ENCODE measurements at places on chromosomes 3 and 15.
A peak's percentile ranks its signal among the peaks of the same experiment; 100 is the strongest.

DNA sequence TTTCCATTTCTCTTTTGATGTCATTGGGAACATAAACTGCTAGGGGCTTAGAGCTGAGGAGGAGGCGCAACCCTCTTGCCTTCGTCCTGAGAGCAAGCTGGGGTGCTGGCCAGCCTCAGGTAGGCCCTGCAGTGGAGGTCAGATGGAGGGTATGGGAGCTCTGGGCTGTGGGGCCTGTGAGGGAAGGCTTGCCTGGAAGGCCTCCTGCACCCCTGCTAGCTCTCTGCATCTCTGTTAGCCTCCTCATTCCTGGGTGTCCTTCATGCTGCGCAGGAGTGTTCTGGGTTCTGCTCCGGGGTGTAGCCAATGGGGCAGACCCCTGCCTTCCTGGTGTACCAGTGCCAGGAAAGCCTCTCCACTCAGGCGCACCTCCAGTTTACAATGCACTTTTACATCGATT, 11.8 kb downstream of the GP5 start:
- DNase-seq, result no peak

DNA sequence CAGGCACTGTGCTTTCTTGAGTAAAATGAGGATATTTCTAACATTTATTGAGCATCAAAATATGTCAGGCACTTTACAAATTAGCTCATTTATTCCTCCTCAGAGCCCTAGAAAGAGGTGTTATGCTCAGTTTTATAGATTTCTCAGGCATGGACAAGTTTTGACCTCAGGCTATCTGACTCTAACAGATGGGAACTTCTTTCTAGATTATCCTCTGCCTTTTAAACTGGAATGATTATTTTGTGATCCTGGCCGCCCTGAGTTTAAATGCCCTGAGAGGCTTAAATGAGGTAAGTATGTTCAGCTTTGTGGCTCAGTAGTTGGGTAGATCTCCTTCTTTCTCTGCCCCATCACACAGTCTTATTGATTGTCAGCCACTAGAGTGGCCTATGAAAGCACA, 32.3 kb upstream of the ATP1B3 start:
- DNase-seq, result no peak

- DNase-seq, result no peak
Observed at GRCh38 chr3:17089314-17089700, 204.6 kb downstream of the PLCL2 start.

GRCh38 chr15:29942143-29942542, 119.9 kb upstream of the TJP1 start:
- DNase-seq, result no peak

GRCh38 chr15:31332681-31333071, 6.0 kb downstream of the KLF13 start:
- no peak for DNase-seq

GRCh38 chr3:69560818-69561217, 174.9 kb upstream of the FRMD4B start:
- no peak for DNase-seq

DNA sequence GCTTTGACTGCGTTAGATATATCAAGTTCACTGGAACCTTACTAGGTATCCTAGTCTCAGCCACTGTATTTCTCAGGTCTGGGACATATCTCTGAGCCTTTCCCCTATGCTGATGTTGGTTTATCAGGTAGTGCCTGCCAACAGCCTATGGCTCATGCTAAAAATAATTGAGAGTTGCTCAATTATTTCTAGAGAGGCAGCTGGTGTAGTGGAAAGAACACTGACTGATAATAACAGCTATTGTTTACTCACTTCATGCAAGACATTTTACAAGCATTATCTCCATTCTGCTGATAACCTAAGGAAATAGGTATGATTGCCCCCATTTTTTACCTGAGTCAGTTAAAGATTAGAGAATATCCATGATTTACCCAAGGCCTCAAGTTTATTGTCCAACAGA, 231.4 kb downstream of the LRRN1 start:
- DNase-seq, result no peak

GRCh38 chr3:151864423-151865101, 8.9 kb upstream of the SUCNR1 start:
- no peak for DNase-seq

- peak; percentile 47 for DNase-seq
Observed at GRCh38 chr15:81023483-81024264, 23.0 kb downstream of the TLNRD1 start.

GRCh38 chr3:132444383-132444782, 27.1 kb downstream of the DNAJC13 start:
- DNase-seq, result no peak

DNA sequence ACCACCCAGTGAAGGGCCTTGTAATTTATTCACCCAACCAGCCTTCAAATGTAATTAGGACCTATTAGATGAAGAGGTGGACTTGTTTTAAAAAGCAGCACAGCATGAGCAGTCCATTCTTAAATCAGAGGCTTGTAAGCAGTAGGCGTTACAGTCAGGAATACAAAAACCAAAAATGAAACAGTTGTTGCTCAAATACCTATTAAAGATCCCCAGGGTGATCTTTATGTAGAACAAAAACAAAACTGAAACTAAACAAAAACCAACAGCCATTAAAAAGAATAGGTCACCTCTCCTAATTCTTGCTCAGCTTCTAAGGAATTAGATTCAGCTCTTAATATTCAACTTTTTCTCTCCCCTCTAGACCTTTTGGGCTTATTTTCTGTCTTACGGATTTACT, 104.9 kb upstream of the ST8SIA2 start:
- DNase-seq, result no peak

DNA sequence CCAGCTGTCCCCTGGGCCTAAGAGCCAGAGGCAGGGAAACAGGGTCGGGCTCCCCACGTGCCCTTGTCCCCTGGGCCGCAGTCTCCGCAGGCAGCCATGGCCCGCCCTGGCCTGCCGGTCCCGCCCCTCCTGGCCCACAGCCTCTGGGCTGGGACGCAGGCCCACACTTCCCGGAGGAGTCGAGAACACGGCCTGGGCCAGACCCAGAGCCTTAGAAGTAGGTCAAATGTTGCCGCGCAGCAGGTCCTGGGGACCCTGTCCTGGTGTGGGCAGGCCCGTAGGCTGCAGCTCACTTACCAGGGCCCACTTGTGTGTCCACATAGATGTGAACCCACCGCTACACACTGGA, 4.3 kb upstream of the MYL3 start:
- no peak for DNase-seq

DNA sequence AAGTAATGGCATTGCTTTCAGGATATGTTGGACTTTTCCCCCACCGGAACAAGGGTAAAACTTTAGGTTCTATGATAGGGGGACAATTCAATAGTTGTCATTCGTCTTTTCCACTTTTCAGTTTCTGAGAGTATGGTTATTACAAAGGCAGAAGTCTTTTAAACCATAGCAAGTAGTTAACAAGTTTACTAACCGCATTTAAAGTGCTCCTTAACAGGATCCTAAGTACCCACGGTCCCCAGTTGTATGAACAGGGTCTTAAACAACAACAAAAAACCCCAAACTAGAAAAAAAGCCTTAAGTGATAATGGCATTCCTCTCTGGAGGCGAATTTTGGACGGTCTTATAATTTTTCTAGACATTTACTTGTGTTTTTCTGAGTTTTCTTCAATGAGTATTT, 831 bp downstream of the IFT57 start:
- no peak for DNase-seq

GRCh38 chr3:186400026-186400425, 38.0 kb upstream of the DGKG start:
- DNase-seq, result no peak

DNA sequence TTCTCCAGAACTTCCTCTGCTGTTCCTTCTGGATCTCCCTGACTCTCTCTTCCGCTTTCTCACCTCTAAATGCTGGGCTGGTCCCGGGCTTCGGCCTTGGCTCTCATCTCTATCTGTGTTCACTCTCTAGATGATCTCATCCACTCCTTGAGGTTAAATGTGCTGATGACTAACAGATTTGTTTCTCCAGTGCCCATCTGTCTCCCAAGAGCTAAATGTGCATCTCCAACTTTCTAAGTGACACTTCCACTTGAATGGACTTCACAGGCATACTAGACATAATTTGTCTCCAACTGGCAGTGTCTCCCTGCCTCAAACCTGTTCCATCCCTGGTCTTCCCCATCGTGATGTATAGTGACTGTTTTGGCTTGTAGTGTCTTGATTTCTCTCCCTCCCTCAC, 95.3 kb downstream of the ITPR1 start:
- no peak for DNase-seq

DNA sequence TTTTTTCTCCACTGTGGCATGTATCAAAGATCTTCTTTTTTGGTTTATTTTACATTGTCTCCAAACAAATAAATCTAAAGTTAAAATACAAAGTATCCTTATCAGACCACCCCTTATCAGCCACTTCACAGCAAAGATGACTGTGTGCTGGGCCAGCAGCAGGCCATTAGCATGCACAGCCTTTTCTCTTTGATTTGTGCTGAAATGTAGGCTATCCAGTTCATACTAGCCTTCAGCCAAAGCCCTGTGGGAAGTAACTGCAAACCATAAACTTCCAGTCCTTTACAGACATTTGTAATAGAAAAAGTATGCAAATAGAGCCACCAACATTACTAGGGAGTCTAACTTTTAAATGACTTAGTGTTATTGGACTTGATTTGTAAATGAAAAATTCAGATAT, 816.3 kb downstream of the FHIT start:
- no peak for DNase-seq

DNA sequence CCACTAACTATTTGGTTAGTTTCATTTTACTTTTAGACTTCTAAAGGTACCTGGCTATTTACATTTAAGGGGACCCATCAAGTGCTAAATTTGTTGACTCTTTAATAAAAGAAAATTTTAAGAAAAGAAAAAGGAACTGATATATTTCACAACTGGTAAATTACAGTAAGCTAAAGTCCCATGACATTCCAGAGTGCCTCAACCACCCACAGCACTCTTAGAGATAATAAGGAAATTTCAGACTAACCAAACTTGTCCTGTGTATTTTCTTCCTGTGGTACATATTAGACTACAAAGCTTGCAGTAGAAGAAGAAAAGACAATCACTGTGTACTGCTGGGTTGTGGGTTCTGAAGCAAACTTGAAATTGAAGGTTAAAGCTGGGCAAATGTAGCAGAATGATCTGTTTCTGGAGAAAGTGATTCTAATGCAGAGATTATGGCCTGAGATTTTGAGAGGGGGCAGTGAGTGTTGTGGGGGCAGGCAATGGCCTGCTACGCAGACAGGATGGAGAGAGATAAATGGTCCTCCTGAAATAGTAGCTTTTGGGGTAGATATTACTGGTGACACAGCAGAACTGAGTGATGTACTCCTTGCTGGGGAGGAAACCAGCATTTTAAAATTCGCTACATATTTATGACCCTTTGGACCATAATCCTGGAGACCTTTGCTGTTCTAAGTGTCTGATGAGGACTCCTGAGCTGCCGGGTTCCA, 24.5 kb upstream of the MFSD1 start:
- DNase-seq, result no peak

- DNase-seq, result no peak
Observed at GRCh38 chr3:195761567-195762248, 40.9 kb downstream of the MUC20 start.

DNA sequence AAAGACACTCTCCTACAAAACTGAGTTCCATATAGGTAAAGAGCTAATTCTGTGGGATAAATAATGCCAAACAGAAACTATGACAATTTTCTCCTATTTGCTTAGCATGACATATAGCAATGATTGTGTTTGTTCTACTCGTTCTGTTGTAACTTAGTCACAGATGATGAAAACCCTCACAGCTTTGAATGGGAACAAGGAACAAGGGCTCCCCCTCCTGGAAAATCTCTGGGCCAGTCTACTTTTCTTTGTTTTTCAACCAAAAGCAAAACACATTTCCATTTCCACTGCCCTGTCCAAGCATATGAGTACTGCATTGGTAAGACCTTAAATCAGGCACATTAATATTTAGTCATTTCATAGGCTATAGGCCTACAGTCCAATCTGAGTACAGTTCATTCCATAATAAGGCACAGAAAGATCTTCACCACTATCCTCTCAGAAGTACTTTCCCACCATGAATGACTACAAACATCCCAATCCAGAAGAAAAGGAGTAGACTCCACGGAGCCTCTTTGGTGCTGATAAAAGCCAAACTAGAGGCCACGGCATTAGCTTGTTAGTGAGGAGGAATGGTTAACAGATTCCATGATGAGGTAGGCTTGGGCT, 67.1 kb downstream of the ATP8B4 start:
- DNase-seq, result peak; percentile 24

- no peak for DNase-seq
Observed at GRCh38 chr3:42658771-42659390, 5.4 kb downstream of the ZBTB47 start.

GRCh38 chr3:184742676-184743135, 30.8 kb upstream of the MAGEF1 start:
- no peak for DNase-seq

DNA sequence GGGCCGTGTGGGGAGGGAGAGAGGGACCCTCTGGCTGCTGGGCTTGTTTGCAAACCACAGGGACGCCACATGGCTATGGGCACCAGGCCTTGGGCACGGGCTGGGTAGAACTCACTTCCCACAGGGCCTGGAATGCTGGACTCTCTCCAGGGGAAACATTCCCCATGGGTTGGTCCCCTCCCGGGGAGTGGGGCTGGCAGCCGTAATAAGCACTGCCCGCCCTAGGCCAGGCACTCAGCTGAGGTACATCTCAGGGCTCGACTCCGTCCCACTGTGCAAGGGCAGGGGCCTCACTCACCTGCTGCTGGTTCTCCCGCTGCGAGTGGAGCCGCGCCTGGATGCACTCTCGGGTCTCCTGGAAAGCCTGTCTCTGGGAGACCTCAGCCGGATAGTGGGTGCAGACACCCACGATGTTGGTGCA, 96.7 kb downstream of the ADCY5 start:
- DNase-seq, result no peak

DNA sequence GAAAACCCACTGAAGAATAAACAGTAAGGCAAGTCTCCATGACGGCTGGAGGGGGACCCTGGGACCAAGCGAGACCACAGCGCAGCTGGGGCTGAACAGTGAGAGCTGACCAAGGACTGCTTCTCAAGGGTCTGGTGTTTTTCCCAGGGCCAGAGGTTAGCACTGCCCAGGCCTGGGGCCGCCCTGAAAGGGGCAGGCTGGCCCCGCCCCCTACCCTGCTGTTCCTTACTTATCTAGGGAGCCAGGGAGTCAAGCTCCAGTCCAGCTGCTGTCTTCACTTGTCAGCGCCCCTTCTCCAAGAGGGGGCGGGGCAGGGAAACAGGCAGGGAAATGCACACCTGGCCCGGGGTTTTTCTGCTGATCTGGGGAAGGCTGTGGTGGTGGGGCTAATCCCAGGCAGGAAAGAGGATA, 51.6 kb upstream of the HACD2 start:
- no peak for DNase-seq
